ENCODE measurements at places on chromosomes 5 and 9. TPM values are rescaled to one million over a fixed set of nuclear protein-coding genes. Genes with fewer than 3 reads are reported as not detected.

DNA sequence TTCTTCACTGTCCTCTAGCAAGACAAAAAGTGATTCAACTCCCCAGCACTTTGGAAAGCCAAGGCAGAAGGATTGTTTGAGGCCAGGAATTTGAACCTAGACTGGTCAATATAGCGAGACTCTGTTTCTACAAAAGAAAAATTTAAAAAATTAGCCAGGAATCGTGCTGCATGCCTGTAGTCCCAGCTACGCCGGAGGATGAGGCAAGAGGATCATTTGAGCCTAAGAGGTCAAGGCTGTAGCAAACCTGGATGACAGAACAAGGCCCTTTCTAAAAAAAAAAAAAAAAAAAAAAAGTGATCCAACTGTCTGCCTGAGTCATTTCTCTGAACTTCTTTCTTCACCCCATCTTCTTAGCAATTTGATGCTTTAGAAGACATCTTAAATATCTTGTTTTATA is 12.4 kb downstream of the ITGA2 start:
- no peak overlapping the region for H3K4me3 ChIP-seq
- no peaks in the 10 kb centered on the region for H3K36me3 ChIP-seq
- no peak for DNase-seq
- no peak overlapping the region for H3K27ac ChIP-seq
- no peaks in the 10 kb centered on the region for H3K27me3 ChIP-seq
- H3K4me1 ChIP-seq, result peaks cover 4% of the 10 kb centered on the region

DNA sequence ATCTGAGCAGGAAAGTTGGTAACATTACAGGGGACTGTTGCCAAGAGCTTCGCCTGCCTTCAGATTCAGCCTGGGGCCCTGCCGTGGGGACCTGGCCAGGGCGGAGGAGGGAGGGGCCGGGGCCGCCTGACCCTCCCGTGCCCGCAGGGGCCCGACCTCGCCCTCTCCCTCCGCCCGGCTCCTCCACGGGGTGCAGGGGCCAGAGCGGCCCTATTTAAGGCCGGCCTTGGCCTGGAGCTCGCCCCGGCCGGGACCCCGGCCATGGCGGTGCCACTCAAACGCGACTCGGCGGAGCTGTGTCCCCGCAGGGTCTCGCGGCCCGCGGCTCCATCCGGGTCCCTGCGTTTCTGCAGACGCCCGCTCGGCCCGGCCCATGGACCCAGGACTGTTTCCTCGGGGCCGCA is 757 bp downstream of the TMEM250 start:
- H3K4me1 ChIP-seq, result peaks cover 9% of the 10 kb centered on the region
- no peaks in the 10 kb centered on the region for H3K27me3 ChIP-seq
- H3K27ac ChIP-seq, result peak overlapping the region; percentile 90
- H3K4me3 ChIP-seq, result peak overlapping the region; percentile 85

- no peak for DNase-seq
- no peak overlapping the region for H3K4me3 ChIP-seq
- peaks cover 30% of the 10 kb centered on the region for H3K36me3 ChIP-seq
- H3K27ac ChIP-seq, result no peak overlapping the region
Measured at GRCh38 chr5:880816-881550, 11.6 kb downstream of the BRD9 start.

DNA sequence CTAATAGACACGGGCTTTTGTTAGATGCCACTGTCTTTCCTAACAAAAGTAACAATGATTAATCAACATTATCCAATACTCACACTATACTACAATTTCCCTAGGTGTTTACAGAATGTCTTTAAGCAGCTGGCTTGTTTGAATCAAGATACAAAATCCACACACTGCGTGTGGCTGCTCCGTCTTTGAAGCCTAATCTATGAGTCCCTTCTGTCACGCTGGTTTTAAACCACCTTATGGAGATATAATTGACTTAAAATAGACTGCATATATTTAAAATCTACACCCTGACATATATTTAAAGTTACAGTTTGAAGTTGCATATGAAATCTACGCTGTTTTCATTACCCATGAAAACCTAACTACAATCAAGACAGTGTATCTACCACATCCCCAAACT is 73.9 kb upstream of the TBC1D9B start:
- DNase-seq, result no peak
- H3K27me3 ChIP-seq, result no peaks in the 10 kb centered on the region
- H3K27ac ChIP-seq, result no peak overlapping the region
- no peak overlapping the region for H3K4me3 ChIP-seq
- no peaks in the 10 kb centered on the region for H3K4me1 ChIP-seq
- peaks cover 3% of the 10 kb centered on the region for H3K36me3 ChIP-seq

- no peaks in the 10 kb centered on the region for H3K27me3 ChIP-seq
- no peak for DNase-seq
- peaks cover 14% of the 10 kb centered on the region for H3K4me1 ChIP-seq
- H3K36me3 ChIP-seq, result no peaks in the 10 kb centered on the region
- H3K27ac ChIP-seq, result no peak overlapping the region
Measured at GRCh38 chr5:172600571-172600970, 40.5 kb upstream of the NEURL1B start.

DNA sequence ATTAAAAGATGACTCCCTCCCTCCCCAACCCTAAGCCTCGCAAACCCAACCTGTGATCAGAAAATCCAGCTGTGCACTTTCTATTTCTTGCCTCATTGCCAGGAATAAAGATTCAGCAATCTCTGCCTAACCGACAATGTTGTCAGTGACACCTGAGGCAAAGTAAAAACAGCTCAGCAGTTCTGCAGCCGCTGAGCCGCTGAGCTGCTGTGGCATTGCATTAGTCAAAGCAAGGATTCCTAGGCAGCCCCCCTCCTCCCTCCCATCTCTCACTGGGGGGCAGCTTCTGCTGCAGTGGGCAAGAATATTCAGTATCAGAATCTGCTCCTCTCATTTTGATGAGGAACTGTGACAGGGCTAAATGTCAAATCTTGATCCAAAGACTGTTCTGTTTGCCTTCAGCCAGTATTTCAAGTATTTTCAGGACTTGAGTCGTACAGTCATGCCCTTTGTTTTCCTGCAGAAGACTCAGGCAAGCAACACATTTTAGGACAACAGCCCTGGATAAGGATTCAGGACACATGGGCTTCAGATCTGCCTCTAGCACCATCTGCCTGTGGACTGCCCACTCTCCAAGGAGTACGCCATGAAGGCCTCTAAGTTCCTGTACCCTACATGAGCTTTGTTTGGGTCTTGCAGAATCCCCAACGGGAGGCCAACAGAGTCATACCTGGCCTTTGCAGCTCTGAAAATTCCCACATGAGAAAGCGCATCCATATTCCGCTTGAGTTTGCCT is 41.1 kb upstream of the DAP start:
- no peak overlapping the region for H3K27ac ChIP-seq
- no peak overlapping the region for H3K4me3 ChIP-seq
- no peaks in the 10 kb centered on the region for H3K27me3 ChIP-seq
- H3K4me1 ChIP-seq, result no peaks in the 10 kb centered on the region
- no peaks in the 10 kb centered on the region for H3K36me3 ChIP-seq
- peak; percentile 22 for DNase-seq

DNA sequence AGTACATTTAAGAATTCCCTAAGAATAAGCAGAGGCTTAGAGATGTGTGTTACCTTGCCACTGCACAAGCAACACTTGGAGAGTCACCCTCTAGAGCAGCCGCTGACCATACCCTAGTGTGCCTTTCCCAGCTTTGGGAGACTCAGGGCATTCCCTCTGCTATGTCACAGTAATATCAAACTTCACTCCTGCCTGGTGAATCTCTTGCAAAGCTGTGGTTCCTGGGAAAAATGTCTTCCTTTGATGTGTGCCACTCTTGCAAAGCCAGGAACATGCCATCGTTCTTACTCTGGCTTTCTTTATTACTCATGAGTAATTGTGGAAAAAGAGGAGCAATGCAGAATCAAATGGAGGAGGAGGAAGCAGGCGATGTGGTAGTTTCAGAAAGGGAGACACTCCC is 173.2 kb downstream of the CCDC192 start:
- no peaks in the 10 kb centered on the region for H3K27me3 ChIP-seq
- DNase-seq, result no peak
- peak overlapping the region; percentile 39 for H3K27ac ChIP-seq
- H3K4me1 ChIP-seq, result peaks cover 2% of the 10 kb centered on the region

The ISCA1 gene
- 45.5 TPM for total RNA-seq

The AMACR gene
- 9.0 TPM for total RNA-seq

Data from lung (tissue), 17 donors.